ENCODE measurements at places on chromosomes 3 and 15.

GRCh38 chr3:98004721-98005120, 30.4 kb downstream of the GABRR3 start:
- DNase-seq = no peak

- no peak for DNase-seq
These were observed 104.3 kb upstream of the RNU6-1 start for GRCh38 chr15:67944010-67944641.

DNA sequence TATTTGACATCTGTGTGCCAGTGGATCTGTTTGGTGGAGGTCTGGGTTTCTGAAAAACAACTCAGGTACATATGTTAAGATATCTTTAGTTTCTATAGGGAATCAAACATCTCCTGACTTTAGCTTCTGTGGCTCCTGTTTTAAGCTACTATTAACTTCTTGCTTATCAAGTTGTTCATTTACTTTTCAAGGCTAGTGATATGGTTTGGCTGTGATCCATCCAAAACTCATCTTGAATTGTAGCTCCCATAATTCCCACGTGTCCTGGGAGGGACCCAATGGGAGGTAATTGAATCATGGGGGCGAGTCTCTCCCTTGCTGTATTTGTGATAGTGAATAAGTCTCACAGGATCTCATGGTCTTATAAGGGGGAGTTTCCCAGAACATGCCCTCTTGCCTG, 41.4 kb downstream of the ZNF860 start:
- no peak for DNase-seq

DNA sequence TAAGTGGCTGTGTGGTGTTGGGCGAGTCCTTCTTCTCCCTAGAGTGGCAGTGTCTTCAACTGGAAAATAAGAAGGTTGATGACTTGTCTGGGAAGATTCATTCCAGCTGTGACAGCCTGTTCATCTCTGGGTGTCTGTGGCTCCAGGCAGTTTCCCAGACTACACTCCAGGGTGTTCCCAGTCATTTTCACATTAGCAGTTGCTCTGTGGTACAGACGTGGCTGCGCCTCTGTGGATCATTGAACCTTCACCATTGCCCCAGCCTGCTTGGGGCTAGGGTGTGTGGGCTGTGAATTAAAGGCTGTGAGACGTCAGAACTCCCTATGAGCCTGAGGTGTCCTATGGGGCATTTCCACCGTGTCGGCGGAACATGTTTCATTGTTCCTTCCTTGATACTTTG, 239.6 kb upstream of the NR2E3 start:
- DNase-seq = no peak

GRCh38 chr15:33746203-33746602, 222.1 kb upstream of the CHRM5 start:
- DNase-seq = no peak

- peak; percentile 24 for DNase-seq
These were observed 407 bp downstream of the USP13 start for GRCh38 chr3:179653096-179653797.

GRCh38 chr3:174099724-174100123, 702.2 kb downstream of the NLGN1 start:
- DNase-seq = no peak

GRCh38 chr3:108097322-108098002, 6.6 kb upstream of the CD47 start:
- DNase-seq = no peak

DNA sequence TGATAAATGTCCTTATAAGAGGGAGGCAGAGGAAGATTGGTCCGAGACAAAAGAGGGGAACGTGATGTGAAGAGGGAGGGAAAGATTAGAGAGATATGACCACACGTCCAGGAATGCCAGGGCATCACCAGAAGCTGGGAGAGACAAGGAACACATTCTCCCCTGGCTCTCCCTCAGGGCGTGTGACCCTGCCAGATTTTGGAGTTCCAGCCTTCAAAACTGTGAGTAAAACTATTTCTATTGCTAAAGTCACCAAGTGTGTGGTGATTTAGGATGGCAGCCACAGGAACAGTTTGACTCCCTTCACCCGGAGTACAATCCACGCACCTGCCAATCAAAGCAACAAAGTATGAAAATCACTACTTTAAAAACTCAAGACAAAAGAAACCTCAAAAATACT, 32.1 kb upstream of the TJP1 start:
- DNase-seq = no peak

DNA sequence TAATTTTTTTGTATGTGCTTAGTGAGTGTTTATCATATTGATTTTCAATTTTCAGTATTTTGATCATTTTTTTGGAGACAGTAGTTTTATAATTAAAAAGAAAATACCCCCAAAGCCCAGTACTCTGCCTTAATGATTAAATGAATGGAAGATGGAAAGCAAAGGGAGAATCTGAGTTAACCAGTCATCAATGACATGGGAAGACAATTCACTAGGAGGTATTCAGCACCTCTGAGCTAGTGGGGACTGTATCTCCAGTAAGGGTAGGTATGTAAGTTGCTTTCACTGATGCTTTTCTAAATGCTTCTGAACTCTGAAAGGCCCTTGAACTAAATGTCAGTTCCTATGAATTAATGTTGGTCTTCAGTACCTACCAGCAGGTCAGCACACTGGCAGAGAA, 590.4 kb upstream of the DPPA4 start:
- DNase-seq = no peak

DNA sequence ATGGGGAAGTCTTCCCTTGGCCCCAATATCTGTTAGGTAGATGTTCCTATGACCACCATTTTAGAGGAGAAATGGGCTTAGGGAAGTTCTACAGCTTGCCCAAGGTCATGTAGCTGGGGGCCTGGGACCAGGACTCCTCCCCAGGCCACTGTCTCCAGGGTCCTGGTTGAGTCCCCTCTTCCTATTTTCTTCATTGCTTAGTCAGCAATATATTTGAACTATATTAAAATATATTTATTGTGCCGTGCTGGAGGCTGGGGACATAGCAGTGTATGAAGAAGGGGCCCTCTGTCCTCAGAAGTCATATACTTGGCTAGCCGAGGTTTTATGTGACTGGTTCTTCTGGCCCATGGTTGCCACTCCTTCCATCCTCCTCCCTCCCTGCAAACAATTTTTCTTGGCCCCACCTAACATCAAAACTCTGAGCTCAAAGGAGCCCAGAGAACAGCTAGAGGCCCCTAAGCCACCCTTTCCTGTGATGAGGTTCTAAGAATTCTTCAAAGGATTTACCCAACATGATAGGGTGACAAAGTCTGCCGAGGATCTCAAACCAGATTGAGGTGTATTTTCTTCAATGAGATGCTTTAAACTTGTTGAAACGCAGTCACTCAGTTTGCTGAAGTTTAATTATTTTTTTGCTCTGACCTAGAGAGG, 121.2 kb upstream of the RASGRP1 start:
- DNase-seq = no peak

GRCh38 chr15:41930221-41930866, 36.5 kb upstream of the SPTBN5 start:
- DNase-seq = peak; percentile 16

DNA sequence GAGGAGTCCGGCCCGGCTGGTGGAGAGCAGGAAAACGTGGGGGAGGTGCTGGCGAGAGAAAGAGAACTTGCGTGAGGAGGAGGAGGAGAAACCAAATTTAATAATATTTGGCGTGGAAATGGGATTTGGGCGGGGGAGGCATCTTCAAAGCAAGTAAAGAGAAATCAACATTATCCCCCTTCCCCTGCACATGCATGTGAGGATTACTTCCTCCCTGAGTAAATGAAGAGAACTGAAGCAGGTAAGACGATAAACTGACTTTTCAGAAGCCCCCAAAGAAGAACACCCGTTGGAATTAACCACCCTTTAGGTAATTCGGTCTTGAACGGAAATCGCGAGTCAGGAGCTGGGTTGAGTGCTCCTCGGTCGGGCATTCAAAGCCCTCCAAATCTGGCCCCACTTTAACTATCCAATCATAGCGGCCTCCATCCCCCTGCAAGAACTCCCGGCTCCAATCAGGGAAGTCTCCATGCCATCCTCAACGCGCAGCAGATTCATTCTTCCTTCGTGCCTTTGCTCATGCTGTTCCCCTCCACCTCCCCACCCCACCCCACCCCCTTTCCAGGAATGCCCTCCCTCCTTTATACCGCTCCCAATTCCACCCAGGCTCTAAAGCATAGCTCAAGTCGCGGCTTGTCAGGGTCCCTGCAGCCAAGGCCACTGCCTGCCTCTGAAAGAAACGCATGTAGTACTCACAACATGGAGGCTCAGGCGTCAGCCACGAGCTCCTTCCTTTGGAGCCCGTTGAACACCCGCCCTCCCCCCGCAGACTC, 545 bp upstream of the RFX7 start:
- peak; percentile 4 for DNase-seq

DNA sequence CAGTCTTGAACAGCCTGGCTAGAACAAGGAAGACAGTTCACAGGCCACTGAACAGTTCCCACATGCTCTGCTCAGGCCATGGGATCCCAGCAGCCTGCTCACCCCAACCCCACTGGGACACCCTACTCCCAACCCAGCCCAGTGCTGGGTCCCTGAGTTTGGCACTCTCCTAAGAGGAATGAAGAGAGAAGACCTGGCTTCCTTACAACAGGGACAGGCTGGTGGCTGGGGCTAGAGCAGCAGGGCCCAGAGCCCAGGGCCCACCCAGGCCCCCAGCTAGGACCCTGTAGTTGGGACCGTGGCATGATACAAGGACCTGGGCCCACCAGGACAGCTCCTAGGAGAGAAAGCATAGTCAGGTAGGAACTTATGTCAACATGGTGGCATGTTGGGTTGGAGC, 43.4 kb downstream of the SEMA3G start:
- DNase-seq = no peak

DNA sequence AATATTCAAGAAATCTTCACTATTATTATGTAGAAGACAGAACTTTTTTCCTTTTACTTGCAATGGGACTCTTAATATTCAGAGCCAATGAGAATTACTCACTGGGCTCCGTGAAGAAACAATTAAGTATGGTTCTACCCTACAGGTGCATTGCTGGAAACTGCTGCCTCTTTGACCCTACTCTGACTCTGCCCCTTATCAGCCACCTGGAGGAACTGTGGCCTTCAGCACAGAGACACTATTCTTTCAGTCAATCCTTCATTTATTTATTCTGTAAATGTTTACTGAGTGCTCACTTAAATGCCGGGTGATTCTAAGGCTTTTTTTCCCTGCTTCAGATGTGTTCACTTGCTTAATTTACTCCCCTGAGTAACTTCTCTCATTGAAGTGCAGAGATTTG, 163.2 kb downstream of the SYNPR start:
- no peak for DNase-seq

DNA sequence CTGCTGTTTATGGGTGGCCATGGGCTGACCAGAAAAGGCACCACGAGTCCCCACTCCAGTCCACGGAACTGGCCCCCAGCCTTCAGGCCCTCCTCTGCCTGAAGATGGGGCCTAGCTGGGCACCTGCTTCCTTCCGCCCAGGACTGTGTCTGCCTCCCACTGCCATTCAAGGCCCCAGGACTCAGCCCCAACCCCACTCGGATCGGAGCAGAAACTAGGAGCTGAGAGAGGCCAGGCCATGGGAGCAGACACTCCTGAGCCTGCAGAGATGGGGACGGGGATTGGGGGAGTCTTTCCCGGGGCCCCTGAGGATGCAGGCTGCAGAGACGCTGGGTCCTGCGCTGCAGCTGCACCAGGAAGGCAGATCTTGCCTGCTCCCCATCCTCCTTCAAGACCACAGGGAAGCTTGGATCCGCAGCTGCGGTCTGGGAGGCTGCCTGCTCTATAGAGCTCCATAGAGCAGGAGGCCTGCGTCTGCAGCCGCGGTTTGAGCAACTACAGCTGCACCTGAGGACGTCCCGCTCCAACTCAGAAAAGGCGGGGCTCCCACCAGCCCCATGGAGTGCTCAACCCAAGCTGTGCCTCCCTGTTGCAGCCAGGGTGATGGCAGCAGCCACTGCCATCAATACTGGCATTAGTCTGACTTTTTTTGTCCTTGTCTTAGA, 383.9 kb upstream of the TMCO5A start:
- DNase-seq = no peak

DNA sequence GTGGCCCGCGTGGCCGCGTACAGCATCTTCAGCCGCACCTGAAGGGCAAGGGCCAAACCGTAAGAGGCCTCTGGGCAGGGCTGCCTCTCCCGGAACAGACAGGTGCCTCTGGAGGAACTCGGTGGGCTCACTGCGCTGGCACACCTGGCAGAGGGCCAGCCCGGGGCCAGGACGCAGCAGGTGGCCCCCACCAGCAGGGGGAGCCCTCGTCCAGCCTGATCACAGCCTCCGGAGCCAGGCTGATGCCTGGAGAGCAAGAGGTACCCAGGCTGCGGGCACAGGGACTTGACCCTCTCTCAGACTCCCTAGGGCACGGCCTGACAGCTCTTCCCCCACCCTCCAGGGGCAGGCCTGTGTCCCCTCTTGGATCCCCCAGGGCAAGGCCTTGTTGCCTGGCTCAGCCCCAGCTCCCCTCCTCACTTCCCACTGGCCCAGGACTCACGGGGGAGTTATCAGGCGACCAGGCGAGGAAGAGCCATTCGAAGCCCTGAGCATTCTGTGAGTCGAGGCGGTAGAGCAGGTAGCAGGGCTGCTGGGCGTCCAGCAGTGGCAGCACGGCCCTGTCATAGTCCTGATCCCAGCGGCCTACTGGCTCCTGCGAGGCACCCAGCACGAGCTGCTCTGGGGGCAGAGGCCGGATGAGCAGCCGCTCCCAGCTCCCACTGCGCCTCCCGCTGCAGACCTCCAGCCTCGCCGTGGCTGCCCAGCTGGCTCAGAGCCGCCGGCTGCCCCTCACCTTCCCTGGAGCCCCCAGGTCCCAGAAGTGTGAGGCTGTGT, 6.2 kb upstream of the TLR9 start:
- DNase-seq = peak; percentile 66

DNA sequence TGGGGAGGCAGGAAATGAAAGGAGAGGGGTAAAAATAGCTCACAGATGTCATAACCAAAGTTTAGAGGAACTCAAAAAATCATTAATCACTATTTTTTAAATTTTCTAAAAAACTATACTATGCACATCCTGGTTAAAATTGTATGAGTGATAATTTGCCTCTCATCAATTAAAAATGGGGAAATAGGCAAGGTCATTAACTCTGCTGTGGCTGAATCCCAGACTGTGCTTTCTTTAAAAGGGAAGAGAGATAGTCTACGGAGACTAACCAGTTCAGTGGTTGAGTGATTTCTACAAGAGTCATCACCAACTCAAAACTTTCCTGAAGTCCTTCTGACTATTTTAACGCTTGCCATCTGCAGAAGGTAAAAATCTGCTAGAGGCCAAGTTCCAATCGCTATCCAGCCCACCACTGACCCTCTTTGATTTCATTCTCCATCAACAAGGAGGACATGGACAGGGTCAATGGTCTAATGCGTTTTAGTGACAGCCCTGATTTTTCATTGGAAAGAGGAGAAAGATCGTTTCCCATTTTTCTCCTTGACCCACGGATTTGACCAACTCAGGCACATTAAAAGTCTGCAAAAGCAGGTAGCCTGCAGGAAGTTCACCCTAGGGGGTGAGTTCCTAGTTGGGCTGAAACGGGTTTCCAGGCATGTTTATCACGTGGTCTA, 850 bp downstream of the SUCLG2 start:
- no peak for DNase-seq

DNA sequence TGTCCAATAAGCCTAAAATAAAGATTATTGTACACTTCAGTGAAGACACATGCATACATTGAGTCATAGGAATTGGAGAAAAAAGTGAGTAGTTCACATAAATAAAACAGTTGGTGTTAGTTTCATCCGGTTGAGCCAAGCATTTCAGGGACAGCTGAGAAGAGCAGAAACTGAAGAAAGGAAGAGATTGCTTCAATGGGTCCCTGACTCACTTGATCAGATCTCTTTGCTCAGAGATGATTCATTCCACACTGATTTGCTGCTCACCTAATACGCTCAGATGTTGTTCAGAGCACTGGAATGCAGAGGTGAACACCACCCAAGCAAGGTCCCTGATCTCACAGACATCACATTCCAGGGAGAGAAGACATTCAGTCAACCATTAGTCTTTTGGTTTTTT, 93.7 kb downstream of the RAD18 start:
- DNase-seq = no peak

GRCh38 chr3:58555203-58555602, 18.2 kb upstream of the ACOX2 start:
- DNase-seq = no peak

All from bone marrow (tissue), 2 donors.